ENCODE measurements at places on chromosomes 4 and X. TPM values are rescaled to one million over a fixed set of nuclear protein-coding genes. Genes with fewer than 3 reads are reported as not detected.

The KDR gene
- total RNA-seq, result 226 TPM

The RASGEF1B gene
- total RNA-seq, result not detected

The SORBS2 gene
- total RNA-seq, result 30.4 TPM

The NXF2 gene
- not detected for total RNA-seq

The POLA1 gene
- 18.5 TPM for total RNA-seq

The NAT8L gene
- 0.32 TPM for total RNA-seq

The DUX4 gene
- total RNA-seq, result not detected

The ITIH6 gene
- total RNA-seq, result not detected

Measured in epithelial cell of umbilical artery (primary cell).